CD4-positive, alpha-beta T cell treated with Interleukin-1 beta for 1 hour (primary cell): ENCODE measurements at places on chromosomes 12 and 14.

- DNase-seq = peak; percentile 23
Measured at GRCh38 chr12:8644345-8645248, 18.0 kb downstream of the MFAP5 start.

- no peak for DNase-seq
Measured at GRCh38 chr12:29281371-29282005, 99.5 kb downstream of the ERGIC2 start.

GRCh38 chr12:52818388-52818787, 4.5 kb upstream of the KRT4 start:
- no peak for DNase-seq

DNA sequence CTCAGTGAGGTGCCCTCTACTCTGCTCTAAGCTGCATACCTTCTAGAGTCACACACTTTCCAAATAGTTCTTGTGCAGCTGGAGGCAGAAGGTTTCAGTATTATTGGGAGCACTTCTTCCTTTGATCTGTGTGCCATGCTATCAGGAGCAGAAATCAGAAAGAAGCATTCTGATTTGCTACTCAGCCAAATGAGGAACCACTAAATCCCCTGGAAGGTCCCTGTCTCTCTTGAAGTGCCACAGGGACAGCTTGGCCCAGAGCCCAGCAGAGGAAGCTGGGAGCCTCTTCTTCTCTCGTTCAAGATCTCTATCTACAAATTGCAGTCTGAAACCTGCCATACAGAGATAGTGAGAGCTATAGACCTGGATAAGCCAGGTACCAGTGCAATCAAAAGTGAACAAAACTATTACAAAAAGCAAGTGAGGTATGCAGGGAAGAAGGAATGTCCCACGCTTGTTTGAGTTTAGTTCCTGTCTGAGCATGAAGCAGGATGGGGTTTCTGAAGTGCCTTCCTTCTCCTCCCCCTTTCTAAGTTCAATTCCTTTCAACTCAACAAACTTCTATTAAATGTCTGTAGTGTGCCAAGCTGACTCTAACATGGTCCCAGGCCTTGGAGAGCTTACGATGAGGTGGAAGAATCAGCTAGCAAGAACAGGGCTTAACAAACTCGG, 100.9 kb upstream of the PARP11 start:
- DNase-seq = no peak

- no peak for DNase-seq
Measured at GRCh38 chr12:65838330-65838976, 14.2 kb downstream of the HMGA2 start.

DNA sequence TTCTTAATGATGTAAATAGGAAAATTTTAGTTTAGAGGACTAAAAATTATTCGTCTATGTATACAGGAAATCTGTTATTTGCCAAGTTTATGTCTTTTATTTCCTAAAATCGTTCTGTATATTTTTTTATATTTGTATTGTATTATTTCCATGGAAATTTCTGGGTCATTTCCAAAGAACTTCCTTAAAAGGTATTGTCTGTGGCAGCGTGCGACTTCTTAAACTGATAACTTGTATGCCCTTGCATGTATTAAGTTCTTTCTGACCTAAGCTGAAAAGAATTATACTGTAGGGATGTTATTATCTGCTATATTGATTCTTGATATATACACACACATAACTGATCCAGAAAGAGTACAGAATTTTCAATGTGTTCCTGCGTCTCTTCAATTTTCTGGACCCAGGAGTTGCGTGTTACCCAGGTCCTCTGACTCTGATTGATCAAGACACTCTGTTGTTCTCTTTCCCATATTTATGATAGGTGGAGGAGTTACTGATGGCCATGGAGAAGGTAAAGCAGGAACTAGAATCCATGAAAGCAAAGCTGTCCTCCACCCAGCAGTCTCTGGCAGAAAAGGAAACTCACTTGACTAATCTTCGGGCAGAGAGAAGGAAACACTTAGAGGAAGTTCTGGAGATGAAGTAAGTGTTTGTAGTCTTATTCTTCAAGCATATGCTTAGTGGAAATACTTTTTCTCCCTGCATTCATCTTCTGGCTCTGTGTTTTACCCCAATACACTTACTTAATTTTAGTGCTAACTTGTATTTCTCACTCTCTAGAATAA, 298.5 kb downstream of the ERC1 start:
- DNase-seq = no peak

DNA sequence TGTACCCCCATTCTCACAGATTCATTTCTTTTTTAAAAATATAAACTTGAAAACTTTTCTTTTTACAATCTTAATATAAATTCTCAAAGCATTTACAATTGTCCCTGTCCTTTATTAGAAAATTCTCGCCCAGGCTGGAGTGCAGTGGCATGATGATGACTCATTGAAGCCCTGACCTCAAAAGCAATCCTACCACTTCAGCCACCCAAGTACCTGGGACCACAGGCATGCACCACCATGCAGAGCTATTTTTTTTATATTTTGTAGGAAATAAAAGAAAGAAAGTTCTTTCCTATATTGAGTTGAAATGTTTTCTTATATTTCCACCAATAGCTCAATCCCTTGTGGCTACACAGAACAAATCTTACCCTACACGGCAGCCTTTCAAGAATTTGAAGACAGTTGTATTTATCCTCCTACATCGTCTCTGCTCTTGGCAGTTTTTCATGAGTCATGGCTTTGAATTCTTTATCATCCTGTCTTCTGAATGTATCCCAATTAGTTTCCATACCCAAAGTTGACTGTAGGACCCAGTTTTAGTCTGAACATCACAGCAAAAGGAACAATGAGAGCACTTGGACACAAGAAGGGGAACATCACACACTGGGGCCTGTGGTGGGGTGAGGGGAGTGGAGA, 52.4 kb downstream of the SYT1 start:
- DNase-seq = no peak

- no peak for DNase-seq
Measured at GRCh38 chr12:100733817-100734593, 60.6 kb upstream of the ANO4 start.

GRCh38 chr14:24695265-24696241, 61.6 kb upstream of the GZMB start:
- DNase-seq = peak; percentile 25

- no peak for DNase-seq
Measured at GRCh38 chr14:46140445-46140844, 511.1 kb downstream of the RPL10L start.

GRCh38 chr12:16674885-16675284, 68.9 kb upstream of the LMO3 start:
- DNase-seq = no peak

GRCh38 chr12:123094349-123095077, 56.4 kb downstream of the PITPNM2 start:
- DNase-seq = no peak

DNA sequence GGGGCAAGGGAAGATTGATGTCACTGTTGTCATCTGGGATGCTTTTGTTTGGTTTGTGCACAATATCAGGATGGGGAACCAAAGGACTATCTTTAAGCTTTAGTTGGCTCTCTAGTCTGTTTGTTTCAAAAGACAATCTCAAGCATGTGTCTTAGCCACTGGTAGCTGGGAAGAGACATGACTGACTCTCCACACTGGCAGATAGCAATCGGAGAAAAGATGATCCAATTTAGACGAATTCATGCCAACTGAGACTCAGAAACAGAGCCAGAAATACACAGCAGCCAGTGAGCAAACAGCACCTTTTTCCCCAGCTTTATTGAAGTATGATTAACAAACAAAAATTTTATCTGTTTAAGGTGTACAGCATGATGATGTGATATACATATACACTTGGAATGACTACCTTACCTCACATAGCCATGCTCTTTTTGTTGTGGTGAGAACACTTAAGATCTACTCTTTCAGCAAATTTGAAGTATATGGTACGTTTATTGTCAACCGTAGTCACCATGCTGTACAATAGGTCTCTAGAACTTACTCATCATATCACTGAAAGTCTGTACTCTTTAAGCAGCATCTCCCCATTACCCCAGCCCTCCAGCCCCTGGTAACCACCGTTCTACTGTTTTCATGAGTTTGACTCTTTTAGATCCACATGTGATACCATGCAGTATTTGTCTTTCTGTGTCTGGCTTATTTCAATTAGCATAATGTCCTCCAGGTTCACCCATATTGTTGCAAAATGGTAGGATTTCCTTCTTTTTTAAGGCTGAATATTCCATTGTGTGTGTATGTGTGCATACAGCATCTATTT, 50.6 kb downstream of the DUSP16 start:
- DNase-seq = no peak

GRCh38 chr14:91338379-91338778, 79.2 kb downstream of the CCDC88C start:
- DNase-seq = no peak

GRCh38 chr12:94560431-94561221, 89.7 kb downstream of the TMCC3 start:
- DNase-seq = no peak

DNA sequence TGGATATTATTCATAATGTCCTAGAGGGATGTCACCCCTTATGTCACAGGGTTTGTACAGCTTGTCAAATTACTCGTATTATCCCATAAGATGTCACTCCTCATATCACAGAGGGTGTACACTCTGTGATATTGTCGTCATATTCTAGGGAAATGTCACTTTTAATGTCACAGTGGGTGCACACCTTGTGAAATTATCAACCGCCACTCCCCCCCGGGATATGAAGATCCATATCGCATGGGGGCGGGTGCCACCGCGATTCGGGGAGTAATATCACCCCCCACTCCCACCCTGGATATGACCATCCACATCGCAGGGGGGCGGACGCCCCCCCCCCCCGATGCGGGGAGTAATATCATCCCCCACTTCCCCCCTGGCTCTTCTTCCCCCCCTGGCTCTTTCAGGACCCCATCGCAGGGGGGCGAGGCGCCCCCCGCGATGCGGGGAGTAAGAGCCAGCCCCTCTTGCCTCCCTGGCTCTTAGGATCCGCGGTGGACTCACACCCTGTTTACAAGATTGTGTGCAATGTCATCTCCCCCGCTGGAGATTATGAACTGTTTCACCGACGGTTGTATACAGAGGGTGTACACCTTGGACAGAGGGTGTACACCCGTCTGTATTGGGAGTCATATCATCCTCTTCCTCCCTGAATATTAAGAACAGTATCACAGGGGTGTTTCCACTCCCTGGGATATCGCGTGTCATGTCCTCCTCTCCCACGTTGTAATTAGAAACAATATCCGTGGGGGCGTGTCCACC, 92.8 kb downstream of the FRMD6 start:
- DNase-seq = no peak

DNA sequence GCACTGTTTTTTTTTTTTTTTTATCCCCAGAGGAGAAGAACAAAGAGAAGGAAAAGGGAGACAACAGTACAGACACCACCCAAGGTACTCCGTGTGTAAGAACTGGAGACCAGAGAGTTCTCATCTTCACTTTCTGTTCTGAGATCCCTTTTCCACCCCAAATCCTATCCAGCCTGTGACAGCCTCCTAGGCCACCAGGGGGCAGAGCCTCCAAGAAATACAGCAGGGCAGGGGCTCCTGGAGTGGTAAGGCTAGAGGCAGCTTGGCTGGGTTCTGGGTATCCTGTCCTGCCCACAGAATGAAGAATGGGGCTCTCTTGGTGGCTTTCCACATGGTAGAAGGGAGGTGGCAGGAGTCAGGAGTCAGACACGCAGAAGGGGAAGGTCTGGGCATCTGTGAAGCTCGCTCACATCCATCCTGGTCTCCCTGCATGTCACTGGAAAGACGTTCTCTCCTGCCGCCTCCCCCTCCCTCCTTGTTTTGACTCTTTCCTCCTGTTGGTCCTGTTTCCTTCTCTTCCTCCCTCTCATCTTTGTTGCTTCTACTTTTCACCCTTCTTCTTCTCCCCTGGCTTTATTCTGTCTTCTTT, 12.0 kb downstream of the CLSTN3 start:
- peak; percentile 43 for DNase-seq
